ENCODE measurements at places on chromosomes 1 and 21.

- DNase-seq: no peak
Observed at GRCh38 chr1:201490708-201491131, 16.2 kb downstream of the CSRP1 start.

DNA sequence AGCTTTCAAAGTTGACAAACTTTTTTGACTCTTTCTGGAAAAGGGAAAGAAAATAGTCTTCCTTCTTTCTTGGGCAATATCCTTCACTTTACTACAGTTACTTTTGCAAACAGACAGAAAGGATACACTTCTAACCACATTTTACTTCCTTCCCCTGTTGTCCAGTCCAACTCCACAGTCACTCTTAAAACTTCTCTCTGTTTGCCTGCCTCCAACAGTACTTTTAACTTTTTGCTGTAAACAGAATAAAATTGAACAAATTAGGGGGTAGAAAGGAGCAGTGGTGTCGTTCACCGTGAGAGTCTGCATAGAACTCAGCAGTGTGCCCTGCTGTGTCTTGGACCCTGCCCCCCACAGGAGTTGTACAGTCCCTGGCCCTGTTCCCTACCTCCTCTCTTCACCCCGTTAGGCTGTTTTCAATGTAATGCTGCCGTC is 160.8 kb upstream of the SGIP1 start:
- DNase-seq: no peak

GRCh38 chr1:27026621-27027574 is 14.2 kb upstream of the TENT5B start:
- no peak for DNase-seq

DNA sequence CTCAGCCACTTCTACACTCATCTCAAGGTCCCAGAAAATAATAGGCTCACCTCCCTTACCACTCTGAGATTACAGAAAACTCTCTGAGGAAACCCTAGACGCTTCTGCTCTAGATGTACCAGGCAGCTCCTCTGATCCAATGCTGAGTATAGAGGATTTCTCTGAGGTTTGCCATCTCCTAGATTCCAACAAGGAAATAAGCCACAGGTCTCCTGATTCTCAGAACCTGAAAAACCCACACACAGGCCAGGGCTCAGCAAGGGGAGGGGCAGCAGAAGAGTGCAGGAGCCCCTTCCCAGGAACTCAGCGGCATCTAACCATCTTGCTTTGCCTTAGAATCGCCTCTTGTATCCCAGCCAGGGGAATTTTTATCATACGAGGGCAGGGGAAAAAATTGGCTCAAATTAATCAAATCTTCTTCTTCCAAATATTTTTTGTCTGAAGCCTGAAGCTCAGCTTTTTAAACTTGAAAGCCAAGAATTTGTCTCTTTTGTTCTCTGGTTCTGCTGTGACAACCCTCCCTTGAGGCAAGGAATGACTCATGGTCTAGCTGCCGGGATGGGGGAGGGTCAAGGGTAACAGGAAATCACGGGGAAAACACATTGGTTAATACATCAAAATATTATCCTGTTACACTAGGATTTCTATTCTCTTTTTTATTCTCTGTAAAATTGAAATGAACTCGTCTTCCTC is 30.8 kb downstream of the GORAB start:
- no peak for DNase-seq

- no peak for DNase-seq
Observed at GRCh38 chr1:204003536-204003935, 69.4 kb upstream of the SOX13 start.

GRCh38 chr1:184219414-184219813 is 167.4 kb upstream of the C1orf21 start:
- DNase-seq: no peak

- peak; percentile 32 for DNase-seq
Observed at GRCh38 chr21:36803051-36803645, 104.2 kb downstream of the SIM2 start.

- no peak for DNase-seq
Observed at GRCh38 chr1:18104546-18105100, 3.0 kb upstream of the IGSF21 start.

DNA sequence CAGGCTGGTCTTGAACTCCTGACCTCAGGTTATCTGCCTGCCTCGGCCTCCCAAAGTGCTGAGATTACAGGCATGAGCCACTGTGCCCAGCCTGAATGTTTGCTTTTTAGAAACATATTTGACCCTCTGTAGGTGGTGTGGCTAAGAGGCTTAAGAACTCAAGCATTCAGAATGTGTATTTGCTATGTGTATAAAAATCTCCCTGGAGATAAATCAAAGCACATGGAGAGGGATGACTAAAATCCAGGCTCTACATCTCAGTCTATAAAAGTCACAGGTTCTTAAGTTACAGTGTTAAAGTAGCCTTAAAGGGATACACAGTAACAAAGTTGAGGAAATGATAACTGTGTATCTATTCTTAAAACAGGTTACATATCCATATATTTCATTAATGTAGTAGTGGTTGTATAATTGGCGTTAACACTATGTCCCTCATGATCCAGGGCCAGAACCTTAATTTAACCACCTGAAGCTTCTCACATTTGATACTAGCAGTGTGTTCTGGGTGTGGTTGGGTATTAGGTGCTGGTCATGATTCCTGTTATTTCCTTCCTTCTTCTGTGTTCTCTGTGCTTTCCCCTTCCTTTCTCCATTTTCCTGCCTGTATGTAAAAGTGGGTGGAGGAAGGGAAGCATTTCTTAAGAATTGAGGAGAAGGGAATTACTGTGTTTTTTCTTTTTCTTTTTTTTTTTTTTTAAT is 16.2 kb downstream of the GIPC2 start:
- no peak for DNase-seq

DNA sequence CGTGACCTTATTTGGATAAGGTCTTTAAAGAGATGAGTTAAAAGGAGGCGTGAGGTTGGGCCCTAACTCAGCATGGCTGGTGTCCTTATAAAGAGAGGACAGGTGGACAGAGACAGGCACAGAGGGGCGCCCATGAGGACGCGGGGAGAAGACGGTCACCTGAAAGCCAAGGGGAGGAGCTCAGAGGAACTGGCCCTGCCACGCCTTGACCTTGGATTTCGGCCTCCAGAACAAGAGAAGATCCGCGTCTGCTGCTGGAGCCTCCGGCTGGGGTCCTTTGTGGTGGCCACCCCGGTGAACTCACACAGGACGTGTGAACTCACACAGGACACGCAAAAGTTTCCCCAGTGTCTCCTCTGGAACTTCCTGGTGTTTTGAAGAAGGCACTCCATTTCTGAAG is 122.7 kb downstream of the SIK1 start:
- no peak for DNase-seq

GRCh38 chr21:43312011-43312410 is 114.9 kb downstream of the SIK1 start:
- DNase-seq: no peak

- DNase-seq: no peak
Observed at GRCh38 chr1:90993245-90993644, 28.6 kb downstream of the ZNF644 start.

- no peak for DNase-seq
Observed at GRCh38 chr1:230195199-230195598, 128.2 kb downstream of the GALNT2 start.

DNA sequence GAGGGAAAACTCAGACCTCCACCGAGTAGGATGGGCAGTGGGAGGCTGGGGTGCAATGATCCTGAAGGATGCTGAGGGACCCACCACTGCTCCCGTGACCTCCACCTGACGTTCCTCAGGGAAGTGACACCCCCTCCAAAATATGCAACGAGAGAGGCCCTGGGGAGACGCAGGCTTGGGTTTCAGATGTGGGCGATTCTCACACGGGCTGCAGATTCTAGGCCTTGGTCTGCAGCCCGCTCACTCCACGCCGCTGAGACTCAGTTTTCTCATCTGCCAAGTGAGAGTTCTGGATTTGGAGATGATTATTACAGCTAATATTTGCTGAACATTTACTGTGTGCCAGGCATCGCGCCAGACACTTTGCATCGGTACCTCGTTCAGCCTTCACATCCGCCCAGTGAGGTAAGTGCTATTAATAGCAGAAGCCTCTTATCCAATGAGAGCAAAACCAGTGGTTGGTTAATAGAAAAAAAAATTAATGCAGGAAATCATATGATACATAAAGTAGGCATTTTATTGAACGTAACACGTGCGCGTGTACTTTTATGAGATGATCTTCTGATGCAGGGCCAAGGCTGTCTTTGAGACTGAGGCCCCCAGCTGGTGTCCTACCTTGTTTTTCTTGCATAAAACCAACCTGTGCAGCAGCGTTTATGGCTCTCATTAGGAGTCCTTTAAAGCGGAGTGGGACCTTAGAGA is 102.0 kb upstream of the RUNX3 start:
- no peak for DNase-seq

DNA sequence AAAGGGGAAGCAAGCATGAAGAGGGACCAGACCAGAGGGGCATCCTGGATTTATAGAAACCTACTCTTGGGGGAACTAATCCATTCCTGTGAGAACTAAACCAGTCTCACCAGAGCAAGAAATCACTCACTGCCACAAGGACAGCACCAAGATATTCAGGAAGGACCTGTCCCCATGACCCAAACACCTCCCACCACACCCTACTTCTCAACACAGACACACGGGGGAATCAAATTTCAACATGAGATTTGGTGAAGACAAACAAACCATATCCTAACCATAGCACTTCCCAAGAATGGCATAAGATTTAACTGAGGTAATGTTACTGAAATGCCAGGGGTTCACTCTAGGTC is 12.1 kb upstream of the POU2F1 start:
- no peak for DNase-seq

- no peak for DNase-seq
Observed at GRCh38 chr1:218433744-218434143, 88.6 kb downstream of the TGFB2 start.

- DNase-seq: no peak
Observed at GRCh38 chr1:43564551-43565348, 34.1 kb downstream of the PTPRF start.

DNA sequence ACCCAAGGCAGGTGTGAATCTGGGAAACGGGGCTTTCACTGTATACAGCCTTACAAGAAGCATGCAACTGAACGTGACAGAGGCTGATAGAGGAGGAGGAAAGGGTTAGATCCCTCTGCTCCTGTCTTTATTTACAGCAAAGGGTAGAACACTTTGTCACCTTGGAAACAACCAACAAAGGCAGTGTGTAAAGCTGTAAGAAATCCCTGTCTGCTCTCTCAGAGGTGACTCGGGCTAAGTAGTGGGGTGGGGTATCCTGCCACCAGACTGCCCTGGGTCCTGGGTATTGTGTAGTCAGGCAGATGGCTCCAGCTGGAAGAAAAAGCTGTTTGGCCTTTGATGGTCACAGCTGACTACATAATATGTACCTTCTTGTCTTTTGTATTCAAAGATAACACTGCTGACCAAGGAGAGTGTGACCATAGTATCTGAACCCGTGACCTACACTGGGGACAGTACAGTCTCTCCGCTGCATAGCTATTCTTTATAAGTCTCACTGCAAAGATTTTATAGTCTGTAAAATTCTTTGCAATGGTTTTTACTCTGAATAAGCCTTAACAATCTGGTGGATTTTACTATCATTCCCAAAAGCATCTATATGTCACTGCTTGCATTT is 22.1 kb upstream of the POU2F1 start:
- no peak for DNase-seq
